EH (cell line): ENCODE measurements at places on chromosomes 2 and 18.

- DNase-seq: no peak
Observed at GRCh38 chr18:6653880-6654279, 75.6 kb upstream of the ARHGAP28 start.

DNA sequence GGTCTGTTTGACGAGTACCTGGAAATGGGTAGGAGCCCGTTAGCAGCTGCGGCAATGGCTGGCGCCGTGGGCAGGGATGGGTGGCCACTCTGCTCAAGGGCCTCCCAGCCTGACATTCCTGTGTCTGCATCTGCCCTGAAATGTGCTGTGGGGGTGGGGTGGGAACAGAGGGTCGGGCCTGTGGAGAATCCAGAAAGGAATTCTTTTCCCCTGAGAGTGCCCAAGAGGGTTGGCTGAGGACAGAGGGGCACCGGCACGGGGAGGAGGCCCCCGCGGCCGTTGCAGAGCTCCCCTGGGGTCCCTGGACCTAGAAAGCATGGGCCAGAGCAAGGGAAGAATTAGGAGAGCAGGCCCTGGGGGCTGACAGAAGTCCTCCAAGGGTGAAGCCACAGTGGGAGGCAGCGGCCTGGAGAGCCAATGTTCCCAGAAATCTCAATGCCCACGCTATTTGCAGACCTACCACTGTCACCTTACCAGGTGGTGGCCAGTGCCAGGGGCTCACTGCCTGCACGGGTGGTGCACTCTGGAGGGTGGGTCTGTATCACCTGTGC lies 27.8 kb downstream of the ANO7 start:
- DNase-seq: peak; percentile 77

- DNase-seq: no peak
Observed at GRCh38 chr2:15812187-15812780, 128.1 kb upstream of the MYCN start.

DNA sequence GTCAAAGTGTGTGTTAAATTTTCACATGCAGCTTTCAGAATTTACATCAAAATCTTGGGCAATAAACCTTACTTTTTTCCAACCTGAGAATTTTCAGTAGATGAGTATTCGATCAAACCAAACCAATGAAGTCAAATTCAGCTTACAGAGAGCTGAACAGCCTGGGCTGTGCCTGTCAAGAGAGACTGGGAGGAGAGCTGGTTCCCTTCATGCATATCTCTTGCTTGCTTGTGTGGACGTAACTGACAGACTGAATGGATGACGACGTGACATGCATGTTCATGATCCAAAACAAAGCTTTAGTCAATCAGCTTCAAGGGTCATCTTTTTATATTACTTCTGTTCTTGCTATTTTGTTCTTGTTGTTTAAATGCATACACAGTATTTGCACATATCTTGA lies 145.2 kb downstream of the GALNT3 start:
- no peak for DNase-seq

DNA sequence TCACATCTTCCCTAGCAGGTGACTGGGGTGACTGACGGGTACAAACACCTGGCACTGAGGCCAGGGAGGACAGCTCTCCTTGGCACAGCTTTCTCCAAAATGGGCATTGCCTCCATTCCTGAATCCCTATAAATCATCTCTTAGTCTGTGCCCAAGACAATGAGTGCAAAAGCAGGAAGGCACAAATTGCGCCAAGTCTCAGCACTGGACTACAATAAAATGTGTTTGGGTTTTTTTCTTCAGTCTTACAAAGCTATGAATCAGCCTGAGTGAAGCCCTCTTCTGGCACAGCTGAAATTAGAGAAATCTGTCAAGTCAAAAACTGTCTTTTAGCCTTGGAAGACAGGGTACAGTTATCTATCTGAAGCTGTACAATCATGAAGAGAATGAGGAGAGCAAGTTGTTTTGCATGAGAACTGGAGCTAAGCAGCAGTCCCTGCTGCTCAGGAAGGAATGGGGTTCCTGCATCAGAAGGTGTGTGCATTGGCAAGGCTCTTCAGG lies 90.8 kb downstream of the EPB41L3 start:
- DNase-seq: no peak
